SHP77 treated with DMSO at 0.1 percent for 48 hours (cell line): ENCODE measurements at places on chromosomes 6 and 20.

- no peak for DNase-seq
Observed at GRCh38 chr6:89145091-89145955, 532 bp upstream of the PM20D2 start.

GRCh38 chr6:131062241-131063027, 611 bp downstream of the EPB41L2 start:
- no peak for DNase-seq

DNA sequence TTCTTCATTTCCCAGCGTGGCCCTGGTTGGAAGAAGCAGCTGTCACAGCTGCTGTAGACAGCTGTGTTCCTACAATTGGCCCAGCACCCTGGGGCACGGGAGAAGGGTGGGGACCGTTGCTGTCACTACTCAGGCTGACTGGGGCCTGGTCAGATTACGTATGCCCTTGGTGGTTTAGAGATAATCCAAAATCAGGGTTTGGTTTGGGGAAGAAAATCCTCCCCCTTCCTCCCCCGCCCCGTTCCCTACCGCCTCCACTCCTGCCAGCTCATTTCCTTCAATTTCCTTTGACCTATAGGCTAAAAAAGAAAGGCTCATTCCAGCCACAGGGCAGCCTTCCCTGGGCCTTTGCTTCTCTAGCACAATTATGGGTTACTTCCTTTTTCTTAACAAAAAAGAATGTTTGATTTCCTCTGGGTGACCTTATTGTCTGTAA, 292.7 kb downstream of the ESR1 start:
- no peak for DNase-seq

GRCh38 chr20:50303573-50304500, 113.2 kb downstream of the CEBPB start:
- DNase-seq, result peak; percentile 50

- DNase-seq, result no peak
Observed at GRCh38 chr20:37545516-37545915, 17.8 kb upstream of the BLCAP start.

- no peak for DNase-seq
Observed at GRCh38 chr6:123480986-123481385, 155.8 kb downstream of the TRDN start.

- DNase-seq, result no peak
Observed at GRCh38 chr6:49097116-49097515, 365.9 kb downstream of the MMUT start.

DNA sequence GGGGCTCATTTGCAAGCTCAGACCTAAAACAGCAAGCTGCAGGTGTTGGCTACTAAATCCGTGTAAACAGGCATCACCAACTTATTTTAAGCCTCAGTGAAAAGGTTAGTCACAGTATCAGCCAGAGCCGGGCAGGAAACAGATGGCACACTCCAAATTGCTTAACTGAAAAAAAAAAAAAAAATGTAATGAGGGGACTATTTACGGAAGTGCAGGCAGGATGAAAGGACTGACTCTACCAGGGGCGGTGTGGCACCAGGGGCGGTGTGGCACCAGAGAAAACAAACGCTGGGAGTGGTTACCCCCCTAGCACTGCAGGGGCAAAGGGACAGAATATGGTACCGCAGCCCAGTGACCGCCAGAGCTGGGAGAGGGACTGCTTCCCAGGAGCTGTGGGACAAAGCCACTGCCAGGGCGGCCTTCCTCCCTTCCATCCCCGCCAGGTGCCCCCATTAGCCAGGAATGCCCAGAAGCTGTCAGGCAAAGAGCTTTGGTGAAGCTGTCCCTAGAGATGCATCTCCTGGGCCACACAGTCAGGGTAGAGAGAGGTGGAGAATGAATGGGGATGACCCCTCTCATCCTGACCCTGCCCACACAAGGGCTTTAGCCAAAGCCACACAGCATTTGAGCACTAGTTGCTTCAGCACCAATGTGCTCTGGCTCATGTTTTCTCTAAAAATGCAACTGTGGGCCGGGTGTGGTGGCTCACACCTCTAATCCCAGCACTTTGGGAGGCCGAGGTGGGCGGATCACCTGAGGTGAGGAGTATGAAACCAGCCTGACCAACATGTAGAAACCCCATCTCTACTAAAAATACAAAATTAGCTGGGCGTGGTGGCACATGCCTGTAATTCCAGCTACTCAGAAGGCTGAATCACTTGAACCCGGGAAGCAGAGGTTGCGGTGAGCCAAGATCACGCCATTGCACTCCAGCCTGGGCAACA, 39.6 kb upstream of the GFOD1 start:
- peak; percentile 70 for DNase-seq

- DNase-seq, result no peak
Observed at GRCh38 chr20:38303908-38304379, at the start of gene BPI. Gene BPI (plus strand): TSS chr20:38304156. CDS start chr20:38304224, 68 bp downstream.

DNA sequence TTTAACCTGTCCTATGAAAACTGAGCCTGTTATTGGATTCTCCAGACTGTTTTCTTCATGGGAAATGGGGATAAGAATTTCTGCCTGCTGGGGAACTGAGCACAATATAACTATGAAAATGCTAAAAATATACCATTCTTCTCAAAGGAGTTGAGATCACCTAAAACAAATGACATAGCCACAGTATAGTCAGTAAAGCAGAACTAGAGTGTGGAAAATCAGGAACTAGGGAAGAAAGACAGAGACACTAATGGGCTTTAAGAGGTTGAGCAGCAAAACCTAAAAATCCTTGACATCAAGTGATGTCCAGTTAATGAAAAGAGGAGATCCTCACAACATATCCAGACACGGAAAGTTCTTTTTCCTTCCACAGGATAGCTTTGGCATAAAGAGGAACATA, 215.7 kb upstream of the CST7 start:
- no peak for DNase-seq

DNA sequence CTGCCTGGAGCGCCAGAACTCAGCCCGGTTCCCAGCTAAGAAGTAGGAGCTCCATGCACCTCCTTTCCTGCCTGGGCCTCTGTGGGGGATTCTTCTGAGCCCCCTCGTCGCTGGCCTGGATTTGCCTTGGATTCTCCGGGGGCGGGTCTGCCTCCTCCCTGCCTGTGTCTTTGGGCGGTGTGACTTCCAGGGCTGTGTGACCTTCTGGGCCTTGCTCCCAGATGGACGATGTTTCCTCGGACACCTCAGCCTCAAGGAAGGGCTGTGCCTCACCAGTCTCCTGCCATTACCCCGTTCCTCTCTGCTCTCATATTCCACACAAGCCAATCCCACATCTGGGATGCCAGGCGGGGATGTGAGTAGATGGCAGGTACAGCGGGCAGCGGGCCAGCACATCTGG, 76.8 kb downstream of the ERMARD start:
- DNase-seq, result no peak

DNA sequence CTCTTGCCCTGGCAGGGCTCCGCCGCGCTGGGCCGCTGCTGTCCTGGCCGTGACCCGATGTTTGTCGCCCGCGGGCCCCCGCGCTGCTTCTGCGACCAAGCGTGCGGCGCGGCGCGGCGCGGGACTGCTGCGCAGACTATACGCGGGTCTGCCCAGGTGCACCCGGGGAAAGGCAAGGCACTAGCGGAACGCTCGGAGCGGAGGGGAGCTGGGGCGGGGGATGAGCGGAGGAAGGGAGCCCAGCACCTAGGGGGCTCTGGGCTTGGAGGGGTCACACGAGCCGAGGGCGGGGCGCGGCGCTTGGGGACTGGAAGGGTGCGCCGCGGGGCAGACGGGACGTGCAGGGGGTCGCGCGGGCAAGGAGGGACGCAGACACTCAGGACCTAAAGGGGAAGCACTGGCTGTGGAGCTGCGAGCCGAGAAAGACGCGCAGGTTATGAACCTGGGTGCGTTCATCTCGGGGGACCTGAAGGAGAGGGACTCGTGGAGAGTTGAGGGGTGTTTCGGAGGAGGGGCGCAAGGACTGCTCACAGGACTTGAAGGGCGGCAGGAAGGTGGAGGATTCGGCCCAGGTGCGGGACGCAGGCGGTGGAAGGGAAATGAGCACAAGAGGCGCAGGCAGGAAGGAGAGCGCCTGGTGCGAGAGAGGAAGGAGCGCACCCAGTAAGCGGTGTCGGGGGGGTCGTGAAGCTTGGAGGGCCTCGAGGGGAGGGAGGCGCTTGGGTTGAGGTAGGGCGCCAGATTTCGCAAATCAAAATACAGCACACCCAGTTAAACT, 40.8 kb upstream of the ZNFX1 start:
- no peak for DNase-seq
